ENCODE measurements at places on chromosomes 2 and 18.

- DNase-seq: no peak
Measured at GRCh38 chr2:136008205-136008865, 22.9 kb upstream of the DARS1 start.

- DNase-seq: no peak
Measured at GRCh38 chr2:136052369-136053362, 65.3 kb downstream of the CXCR4 start.

GRCh38 chr2:85001595-85001994, 30.6 kb downstream of the KCMF1 start:
- no peak for DNase-seq

DNA sequence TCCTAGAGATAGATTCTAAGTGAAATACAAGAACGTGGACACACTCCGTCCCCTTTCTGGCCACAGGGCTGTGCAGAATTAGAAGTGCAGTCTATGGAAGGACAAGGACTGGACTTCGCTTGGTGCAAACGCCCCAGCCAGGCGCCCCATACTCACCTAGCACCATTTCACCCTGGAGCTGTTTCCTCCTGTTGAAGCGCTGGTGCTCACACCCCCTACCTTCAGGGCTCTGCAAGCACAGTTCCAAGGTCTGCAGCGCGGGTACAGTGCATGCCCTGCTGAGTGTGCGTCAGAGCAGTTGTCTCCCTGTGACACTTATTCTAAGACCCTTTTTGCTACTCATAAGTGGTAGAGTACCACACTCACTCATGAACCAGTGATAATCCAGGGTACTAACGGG, 3.0 kb downstream of the HPCAL1 start:
- no peak for DNase-seq

DNA sequence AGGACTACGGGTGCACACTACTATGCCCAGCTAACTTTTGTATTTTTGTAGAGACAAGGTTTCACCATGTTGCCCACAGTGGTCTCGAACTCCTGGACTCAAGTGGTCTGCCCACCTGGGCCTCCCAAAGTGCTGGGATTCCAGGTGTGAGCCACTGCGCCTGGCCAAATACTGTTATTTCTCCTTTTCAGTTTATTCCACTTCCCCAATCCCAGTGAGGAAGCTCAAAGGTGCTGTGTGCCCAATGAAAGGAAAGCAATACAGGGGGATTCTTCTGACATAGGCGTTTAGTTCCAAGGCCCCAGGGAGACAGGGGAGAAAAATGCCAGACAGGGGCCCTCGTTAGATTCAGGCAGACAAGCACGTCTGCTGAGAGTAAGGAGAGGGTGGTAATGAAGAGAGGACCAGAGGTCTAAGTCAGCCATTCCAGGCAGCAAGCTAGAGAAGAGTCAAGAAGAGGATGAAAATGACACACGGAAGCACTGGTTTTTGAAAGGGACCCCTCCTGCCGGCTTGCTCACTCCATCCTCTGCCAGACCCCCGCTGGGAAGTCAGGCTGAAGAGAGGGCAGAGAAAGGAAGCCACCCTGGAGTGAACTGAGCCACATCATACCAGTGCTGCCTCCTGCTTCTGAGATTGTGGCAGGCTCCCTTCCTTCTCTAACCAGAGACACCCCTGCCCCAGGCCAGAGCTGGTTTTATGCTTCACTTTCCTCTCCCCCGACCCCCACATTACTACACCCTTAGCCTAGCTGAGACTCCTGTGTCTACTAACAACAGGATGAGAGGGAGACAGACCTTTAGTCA, 6.7 kb downstream of the INO80C start:
- no peak for DNase-seq

DNA sequence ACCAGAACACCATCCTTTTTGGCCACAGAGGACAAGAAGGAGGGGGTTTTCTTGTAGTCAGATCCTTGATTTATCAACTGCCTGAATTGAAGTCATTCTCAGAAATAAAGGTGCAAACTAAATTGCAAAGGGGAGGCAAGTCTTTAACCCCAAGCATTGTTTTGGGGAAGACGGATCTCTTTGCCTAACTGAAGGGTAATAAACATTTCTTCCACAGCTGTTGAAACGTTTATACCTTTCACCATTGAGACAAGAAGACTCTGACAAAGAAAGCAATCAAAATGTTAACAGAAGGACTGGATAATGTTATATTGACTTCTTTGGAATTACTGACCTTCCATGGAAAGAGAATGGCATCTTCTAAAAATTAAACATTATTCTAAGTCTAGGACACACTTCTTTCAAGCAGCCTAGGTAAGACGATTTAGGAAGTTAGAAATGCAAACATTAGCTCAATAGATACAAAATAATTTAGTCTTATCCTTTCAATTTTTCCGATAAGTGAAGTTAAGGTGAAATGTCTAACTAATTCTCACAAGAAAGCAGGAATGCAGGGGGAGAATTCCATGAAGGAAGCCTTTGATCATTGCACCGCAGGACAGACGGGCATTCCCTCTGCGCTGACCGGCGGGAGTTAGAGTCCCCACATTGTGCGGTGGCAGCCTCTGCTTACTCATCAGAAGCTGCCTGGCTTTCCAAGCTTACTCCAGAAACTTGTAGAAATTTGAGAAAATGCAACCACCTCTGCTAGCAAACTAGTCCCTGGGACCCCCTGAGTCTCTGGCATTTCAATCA, 69.4 kb upstream of the COPS8 start:
- DNase-seq: no peak

DNA sequence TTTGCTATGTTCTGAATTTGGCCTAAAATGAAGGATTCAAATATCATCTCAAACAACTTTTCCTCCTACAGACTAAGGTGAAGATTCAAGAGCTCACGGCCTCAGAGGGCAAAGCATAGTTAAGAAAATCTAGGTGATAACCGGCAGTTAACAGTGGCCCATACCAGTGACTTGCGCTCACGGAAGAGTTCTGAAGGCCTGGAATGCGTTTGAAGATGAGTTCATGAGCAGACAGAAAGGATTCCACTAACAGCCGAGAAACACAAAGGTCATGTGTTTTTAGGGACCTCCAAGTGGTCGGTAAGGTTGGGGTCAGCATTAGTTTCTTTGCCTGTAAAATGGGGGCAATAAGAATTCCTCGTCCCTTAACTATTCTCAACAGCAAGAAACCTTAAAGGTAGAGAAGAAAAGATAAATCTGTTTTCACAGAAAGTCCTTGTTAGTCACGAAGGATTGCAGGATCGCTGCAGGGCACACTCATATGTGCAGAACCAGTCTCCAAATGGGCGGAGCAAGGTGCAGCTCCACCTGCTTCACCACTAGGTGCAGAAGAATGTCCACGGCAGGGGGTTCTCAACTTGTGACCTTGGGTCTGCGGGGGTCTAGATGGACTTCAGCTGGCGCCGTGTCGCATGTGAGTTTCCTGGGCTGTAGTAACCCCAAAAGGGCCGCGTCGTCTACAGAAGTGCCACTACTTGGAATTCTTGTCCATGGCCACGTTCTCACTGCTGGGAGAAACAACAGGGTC, 708 bp upstream of the RPIA start:
- peak; percentile 9 for DNase-seq

- DNase-seq: no peak
Measured at GRCh38 chr18:3081584-3081991, 68.6 kb upstream of the LPIN2 start.

GRCh38 chr2:205836477-205837221, 154.3 kb downstream of the NRP2 start:
- no peak for DNase-seq

- DNase-seq: no peak
Measured at GRCh38 chr2:198698230-198698629, 759.5 kb downstream of the SATB2 start.

GRCh38 chr2:98914713-98915580, 21.1 kb downstream of the CRACDL start:
- no peak for DNase-seq

DNA sequence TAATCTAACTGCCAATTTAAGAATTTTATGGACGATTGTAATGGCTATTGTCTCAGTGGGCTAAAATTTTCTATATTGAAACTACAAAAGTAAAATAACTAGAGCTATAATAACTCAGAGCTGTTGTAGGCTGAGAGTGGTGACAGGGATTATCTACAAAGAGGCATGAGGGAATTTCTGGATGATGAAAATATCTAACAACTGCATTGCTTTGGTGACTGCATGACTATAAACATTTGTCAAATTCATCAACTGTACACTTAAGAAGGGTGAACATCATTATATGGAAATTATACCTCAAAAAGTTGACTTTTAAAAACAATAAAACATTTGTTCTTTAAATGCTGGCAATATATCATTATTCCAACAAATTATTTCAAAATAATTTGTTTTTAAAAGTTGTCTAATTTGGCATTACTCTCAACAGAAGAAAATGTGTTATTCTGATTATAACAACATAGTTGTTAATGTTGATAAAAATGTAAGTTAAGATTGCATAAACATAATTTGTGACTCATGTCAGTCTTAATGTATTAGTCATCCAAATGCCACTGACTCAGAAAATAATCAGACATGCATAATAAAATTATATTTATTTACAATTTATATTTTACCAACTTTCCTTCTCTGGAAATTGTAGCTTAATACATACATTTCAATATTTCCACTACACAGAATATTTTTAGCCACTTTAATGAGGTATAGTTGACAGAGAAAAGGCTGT, 865.1 kb upstream of the VRK2 start:
- no peak for DNase-seq

DNA sequence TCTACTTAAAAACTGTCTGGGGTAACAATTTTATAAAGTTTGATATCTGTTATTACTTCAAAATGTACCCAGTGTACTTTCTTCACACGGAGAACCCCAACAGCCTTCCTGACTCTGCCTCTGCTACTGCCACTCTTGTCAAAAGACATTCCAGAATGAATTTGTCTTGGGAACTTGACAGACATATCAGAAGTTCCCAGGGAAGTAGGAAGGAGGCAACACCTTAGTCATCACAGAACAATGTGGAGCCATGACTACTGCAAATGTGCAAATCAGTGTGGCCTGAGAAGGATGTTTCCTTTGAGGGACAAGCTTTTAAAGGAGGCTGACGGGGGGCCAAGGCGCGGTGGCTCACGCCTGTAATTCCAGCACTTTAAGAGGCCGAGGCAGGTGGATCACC, 133.8 kb upstream of the RNF152 start:
- DNase-seq: no peak

DNA sequence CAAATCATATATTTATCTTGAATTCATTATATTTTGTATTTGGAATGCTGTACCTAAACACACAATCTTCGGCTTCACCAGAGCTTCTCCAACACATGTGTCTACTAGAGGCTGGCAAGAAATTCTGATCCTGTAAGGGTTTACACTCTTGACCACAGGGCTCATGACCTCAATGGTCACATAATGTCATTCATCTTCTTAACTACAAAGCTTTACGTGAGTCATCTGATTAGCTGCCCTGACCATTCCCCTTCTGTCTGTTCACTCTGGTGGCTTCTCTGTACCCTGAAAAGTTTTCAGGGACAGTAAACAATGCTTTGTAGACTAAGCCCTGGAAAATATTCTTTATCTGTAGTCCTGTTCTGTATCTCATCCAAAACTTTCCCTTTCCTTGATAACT, 423.9 kb downstream of the CMPK2 start:
- DNase-seq: no peak

- peak; percentile 7 for DNase-seq
Measured at GRCh38 chr2:176002688-176003210, 682 bp upstream of the LNPK start.

GRCh38 chr18:26717123-26717719, 148.3 kb downstream of the AQP4 start:
- no peak for DNase-seq

DNA sequence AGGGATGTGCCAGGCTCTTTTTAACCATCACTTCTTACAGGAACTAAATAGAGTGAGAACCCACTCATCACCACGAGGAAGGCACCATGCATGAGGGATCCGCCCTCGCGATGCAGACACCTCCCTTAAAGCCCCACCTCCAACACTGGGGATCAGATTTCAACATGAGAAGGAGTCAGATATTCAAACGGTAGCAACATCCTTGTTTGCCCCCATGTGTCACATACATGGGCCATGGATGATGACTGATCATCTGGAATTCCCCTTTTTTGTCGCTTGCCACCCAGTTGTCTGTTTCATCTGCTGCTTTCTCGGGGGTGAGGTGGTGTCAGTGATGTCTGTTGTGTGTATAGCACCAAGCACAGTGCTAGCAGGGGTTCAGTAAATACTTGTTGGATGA, 57.9 kb downstream of the NCK2 start:
- DNase-seq: no peak

DNA sequence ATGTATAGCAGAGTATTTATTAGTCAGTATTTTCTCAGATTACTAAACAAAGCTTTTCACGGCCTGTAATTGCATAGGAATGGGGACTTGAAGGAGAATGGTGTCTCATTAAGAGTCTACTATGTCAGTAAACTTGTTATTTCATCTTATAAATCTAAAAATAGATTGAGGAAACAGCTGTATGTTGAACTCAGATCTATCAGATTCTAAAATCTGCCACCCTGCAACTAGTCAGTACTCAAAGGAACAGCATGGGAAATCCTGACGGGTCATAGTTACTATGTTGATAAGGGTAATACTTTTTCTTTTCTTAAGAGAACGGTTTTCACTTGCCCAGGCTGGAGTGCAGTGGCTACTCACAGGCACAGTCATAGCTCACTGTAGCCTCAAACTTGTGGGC, 70.2 kb upstream of the EMILIN2 start:
- no peak for DNase-seq

DNA sequence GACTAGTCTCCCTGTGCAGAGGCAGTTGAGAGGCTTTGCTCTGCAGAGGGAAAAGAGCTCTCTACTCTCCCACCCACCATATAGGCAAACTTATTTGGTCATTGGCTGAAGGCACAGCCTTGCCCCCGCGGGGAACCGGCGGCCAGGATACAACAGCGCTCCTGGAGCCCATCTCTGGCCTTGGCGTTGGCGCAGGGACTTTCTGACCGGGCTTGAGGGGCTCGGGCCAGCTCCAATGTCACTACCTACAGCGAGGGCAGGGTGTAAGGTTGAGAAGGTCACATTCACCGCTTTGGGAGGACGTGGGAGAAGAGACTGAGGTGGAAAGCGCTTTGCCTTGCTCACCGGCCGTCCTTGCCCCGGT, 2.2 kb downstream of the ONECUT2 start:
- no peak for DNase-seq

DNA sequence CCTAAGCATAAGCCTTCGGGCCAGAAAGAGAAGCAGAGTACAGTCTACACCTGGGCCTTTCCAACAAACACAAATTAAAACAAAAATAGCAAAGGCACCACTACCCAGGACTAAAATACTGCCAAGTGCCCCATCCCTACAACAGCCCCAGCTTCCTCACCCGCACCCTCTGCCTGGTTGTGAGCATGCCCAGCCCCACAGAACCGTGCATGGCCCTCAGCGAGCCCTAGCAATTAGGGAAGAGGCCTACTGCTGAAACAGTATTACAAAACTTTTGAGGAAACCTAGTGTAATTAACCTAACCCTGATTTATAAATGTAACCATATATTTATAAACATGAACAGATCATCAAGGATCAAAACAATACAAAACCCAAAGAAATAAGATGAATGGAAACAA, 44.2 kb downstream of the FARSB start:
- DNase-seq: no peak
